ENCODE measurements at places on chromosomes 5 and 9.
A peak's percentile ranks its signal among the peaks of the same experiment; 100 is the strongest.

DNA sequence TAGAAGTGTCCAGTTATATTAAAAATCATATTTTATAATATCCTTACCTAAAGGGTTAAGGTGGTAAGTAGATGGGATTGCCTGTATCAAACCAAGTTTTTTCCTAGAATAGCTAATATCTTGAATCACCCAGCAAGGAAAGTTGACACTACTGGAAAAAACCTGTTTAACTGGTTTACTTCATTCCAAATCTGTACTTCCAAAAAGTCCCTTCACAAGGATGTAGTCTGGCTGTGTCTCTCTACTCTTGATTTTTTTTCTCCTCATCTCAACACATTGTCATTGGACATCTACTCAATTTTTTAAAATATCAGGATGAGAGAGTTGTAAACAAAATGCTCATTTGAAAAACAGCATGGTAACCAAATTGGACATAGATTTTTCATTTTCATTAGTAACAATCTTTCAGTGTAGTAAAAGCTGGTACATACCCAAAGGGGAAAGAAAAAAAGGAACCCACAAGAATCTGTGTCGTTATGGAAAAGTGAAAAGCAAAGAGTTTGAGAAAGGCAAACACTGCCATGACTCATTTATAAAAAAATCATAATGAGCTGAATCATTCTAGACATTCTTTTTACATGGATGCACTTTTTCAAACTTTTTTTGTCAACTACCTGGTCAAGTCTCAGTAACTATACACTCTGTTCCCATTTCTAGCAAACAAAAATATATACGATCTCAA lies 173.5 kb downstream of the GLIS3 start:
- no peak for DNase-seq

DNA sequence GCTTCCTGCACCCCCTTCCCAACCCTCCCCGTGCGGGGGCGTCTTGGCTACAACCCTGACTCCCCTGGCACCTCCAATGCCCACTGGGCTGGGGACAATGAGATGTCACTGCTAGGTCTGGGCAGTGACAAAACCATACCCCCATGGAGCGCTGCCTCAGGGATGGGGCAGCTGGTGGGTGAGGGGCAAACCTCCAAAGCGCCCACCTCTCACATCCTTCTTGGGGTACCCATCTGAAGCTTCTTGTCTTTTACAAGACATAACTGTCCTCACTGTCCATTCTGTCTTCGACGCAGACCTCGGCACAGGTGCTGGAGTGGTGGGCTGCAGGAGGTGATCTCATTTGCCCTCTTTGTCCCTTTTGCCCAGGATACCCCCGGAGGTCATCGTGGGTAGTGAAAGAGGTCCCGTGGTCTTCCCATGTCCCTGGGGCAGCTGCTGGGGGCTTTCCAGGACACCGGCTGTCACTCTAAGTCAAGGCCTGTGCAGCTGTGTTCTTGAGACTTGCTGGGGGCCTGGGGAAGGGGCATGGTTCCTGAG lies 27.8 kb upstream of the CSF1R start:
- no peak for DNase-seq

DNA sequence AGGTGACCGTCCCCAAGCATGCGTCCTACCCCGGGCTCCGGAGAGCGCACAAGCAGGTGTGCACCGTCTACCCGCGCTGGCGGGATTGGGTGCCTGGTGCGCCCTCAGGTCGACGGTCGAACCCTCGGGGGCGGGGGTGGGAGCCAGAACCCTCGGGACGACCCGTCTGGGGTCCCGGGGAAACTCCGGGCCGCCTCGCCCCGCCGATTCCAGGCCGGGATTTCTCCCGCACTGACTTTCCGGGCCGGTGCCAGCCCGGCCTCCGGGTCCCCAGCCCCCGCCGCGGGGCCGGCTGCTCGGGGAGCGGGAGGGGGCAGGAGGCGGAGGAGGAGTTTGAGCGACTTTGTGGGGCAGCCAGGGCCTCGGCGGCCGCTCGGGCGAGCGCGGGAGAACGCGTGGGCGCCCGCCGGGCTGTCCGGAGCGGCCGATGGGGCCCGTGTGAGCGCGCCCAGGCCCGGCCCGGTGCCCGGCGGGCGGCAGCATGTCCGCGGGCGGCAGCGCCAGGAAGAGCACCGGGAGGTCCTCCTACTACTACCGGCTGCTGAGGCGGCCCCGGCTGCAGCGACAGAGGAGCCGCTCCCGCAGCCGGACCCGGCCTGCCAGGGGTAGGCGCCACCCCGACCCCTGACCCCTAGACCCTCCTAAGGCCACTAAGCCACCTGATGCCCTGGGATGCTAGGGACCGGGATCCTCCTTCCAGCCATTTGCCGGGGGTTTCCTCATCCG lies at the start of gene DAB2IP:
Gene DAB2IP (plus strand): TSS at position 340 of the 726 bp plus-strand sequence. CDS start 142 bp downstream, at position 482.
- DNase-seq = peak; percentile 52

GRCh38 chr9:35909274-35909673 lies at the start of gene SPAAR:
TSS of gene SPAAR (plus strand) at chr9:35909490. CDS start at chr9:35910464, 974 bp downstream.
- DNase-seq = no peak

DNA sequence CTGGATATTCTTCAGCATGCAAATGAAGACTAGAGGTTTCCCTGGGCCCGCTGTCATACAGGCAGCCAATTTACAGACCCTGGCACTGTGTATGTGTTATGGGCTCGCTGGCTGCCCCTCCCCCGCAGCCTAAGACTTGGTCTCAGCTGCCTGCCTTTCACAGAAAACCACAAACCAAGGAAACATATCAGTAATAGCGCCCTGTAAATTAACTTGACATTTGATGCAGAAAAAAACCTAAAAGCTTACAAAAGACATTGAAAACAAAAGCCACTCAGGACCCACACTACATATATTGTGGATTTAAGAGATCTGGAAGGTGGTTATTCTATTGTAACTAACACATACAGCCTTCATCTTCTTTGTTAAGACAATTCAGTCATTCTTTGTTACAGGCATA lies 287.0 kb upstream of the TMEM161B start:
- DNase-seq = peak; percentile 30

GRCh38 chr9:16030528-16031185 lies 477.8 kb downstream of the CCDC171 start:
- peak; percentile 71 for DNase-seq

All from KBM-7 (cell line).